ENCODE measurements at places on chromosomes 12 and 14.

GRCh38 chr14:38208618-38209562 is 1.2 kb downstream of the SSTR1 start:
- no peak for DNase-seq

GRCh38 chr12:1978078-1978862 is 26.0 kb downstream of the DCP1B start:
- no peak for DNase-seq

DNA sequence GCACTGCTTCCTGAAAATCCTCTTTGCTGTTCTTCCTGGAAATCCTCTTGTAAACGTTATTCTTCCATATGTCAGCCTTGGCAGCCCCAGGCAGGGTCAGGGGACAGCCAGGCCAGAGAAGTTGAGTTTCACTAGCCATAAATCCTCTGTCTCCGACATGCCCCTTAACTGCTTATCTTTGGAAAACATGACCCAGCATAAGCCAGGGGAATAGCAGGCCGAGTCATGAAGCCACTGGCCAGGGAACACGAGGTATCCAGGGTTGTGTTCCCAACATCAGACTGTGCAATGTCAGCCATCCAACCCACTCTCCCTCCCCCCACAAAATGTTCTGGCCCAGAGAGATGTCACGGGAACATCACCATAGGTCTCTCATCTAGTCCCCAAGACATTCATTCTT is 453.9 kb downstream of the MED13L start:
- DNase-seq, result no peak

GRCh38 chr14:32006263-32007110 is 70.6 kb upstream of the ARHGAP5 start:
- no peak for DNase-seq

GRCh38 chr12:87217491-87217890 is 811.7 kb downstream of the C12orf50 start:
- DNase-seq, result no peak

DNA sequence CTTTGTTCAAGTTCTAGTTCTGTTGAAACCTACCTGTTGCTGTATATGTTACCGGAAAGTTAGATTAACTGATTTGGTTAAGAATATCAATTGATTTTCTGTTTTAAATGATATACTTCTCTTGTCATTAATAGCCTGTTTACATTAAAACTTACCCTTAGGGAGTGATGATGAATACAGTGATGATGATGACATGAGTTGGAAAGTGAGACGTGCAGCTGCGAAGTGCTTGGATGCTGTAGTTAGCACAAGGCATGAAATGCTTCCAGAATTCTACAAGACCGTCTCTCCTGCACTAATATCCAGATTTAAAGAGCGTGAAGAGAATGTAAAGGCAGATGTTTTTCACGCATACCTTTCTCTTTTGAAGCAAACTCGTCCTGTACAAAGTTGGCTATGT is 33.0 kb downstream of the CAND1 start:
- DNase-seq, result no peak

DNA sequence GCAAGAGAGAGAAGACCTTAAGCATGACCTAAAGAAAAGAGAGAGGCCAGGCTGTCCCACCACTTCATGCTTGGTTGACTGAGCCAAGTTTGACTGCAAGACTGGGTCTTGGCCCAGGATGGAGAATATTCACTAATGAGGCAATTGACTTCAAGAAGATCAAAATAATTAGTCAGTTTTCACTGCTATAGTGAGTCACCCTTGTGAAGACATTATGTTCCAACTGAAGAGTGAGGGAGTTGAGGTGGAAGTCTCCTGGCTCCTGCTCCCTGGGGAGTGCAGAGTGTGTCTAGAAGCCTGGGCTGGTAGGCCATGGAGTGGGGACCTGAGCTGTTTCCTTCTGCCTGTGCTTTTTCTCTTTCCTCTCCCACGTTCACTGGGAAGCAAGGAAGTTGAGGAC is 117.6 kb downstream of the CACNA1C start:
- DNase-seq, result no peak

DNA sequence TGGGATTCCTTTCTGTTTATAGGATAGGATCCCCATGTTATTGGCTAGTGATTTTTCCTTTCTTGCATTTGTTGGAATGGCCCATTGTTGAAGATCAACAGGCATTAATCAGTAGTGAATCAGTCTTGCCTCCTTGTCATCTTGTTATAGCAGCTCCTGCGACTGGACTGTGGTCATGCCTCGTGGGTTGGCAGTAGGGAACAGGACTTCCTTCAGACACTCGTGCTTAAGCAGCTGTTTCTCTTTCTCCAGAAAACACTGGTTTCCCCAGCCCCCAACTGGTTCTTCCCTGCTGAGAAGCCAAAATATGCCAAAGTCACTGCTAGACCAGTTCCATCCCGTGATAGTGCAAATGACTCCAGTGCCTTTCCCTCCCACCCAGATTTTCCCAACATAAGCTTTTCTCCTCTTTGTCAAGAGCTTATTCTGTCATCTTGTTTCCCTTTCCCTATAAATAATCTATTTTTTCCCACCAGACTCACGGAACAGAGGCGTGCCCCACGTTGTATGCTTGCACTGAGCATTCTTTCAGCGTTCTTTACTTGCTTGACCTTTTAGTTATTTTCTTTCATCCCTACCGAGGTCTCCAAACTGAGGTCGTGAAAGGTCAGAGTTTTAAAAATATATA is 83.5 kb downstream of the SAMD4A start:
- DNase-seq, result peak; percentile 50

- DNase-seq, result no peak
These were observed 451.6 kb downstream of the RGS6 start for GRCh38 chr14:72383865-72384264.

DNA sequence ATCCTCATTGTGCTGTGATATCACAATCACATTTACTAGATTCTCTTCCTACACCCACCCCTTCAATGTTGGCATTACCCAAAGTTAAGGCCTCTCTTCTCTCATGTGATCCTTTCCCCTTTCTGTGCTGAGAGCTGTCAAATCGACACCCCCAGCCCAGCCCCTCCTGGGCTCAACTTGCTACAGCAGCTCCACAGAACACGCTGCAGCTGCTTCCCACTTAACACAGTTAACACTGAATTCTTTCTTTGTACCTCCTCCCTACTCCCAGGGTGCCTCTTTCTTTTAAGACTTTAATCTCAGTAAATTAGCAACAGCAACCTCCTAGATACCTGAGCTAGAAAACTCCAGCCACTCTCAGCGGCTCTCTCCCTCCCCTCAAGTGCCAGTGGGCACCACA is 17.8 kb downstream of the SPTB start:
- DNase-seq, result no peak

DNA sequence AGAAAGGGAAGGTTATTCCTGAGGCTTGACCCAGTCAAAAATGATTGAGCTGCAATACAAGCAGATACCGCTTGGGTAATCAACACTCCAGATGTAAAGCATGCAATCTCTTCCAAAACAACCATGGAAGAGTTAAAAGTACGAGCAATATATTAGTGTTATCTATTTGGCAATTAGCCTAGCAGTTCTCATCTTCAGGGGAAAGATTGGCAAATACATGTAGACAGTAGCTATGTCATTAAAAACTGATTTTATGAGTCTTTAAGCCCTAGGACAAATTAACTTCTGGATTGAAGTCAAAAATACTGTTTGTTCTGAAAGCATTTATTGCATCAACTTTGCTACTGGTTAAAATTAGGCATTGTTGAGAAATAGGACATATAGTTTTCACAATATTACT is 9.3 kb upstream of the GYS2 start:
- no peak for DNase-seq

GRCh38 chr14:49464885-49465284 is 121.3 kb downstream of the RPS29 start:
- no peak for DNase-seq

DNA sequence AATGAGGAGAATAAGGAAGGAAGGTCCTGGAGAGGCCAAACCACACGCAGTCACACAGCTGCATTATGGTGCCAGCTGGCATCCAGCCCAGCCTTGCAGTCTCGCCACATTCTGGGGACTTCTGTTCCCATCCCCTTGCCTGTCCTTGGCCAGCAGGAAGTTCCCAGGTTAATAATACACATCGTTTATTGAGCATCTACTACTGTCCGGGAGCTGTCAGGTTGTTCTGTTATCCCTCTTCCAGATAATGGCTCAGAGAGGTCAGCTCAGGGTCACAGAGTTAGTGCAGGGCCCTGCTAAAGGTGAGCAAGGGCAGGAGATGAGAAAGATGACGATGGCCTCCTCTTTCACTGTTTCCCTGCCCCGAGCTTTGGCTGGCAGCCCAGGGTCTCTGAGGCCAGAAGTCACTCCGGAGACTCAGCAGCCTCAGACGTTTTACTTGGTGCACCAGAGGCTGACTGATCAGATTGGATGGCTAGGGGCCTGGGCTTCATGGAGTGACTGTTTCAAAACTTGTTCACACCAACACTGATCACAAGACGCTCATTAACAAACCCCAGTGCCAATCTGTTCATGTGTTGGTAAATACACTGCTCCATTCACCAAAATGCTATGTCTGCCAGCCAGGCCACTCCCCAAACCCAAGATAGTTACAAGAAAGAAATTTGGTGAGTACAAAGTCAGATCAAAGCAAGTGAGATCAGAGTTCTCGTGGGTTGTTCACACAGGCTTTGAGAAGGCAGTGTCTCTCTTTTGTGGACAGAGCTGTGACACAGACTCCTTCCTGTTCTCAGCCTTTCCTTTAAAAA is 79.2 kb downstream of the B4GALNT3 start:
- DNase-seq, result peak; percentile 29

DNA sequence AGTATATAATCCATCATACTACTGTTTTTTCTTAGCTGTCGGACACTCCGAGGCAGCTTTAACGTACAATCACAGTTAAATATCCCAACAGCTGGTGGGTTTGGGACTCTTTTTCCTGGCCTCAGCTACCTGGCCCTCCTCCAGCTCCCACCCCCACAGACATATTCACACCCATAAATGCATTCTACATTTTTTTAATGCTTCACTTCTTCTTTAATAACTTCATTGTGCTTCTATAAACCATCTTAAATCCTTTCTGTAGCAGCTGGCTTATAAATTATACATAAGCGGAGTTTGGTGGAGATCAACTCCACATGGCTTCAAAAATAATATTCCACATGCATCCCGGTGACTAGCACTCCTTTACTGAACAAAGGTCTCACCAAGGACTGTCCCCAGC is 33.3 kb downstream of the TDG start:
- no peak for DNase-seq

DNA sequence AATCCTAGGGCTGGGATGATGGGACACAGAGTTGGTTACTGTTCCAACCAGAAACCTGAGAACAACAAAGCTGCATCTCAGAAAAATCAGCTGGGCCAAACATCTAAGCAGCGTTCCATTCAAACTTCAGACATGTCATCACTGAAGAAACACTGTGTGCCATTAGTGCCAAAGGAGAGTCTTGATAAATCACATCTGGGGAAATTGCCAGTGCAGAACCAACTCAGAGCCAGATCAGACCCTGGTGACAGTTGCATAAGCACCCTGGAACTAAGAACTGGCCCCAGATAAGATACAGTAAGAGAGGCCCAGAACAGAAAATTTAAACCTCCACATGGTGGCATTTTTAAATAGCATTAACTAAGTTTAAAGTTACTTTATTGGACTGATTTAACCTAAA is 482.8 kb downstream of the PRKD1 start:
- no peak for DNase-seq

GRCh38 chr12:102095677-102096263 is 24.1 kb downstream of the NUP37 start:
- no peak for DNase-seq

DNA sequence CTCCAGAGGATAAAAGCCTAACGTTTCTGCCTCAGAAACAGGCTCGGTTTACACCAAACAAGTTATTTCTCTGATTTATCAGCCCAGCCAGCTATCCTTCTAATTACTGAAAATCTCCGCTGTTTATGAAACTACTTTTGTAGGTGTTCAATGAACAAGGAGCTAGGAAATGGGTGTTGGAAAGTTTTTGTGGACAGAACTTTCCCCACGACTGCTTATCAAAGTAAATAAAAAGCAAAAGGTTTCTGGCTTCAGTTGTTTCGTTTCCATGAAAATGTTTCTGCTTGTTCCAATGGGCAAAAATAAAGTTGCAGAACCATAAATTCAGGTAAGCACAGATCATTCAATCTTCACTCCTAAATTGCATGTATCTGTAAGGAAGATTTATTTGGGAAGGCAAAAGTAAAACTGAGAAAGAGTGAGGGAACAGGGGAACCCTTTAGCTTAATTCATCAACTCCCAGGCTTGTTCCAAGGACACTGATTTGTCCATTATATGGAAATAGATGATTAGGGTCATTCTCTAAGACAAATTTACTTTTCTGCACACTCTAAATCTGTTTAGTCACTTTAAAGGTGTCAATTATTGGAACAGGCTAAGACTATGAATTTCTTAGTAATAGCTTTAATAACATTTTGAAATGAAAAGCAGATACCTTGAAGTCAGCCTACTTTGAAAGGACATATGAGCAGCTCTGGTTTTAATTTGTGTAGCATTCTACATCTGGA is 175.9 kb upstream of the CDKN3 start:
- DNase-seq, result no peak

- no peak for DNase-seq
These were observed 10.3 kb downstream of the KRT85 start for GRCh38 chr12:52356762-52357580.

- DNase-seq, result no peak
These were observed 293 bp downstream of the IFI27L1 start for GRCh38 chr14:94081386-94081820.

- DNase-seq, result no peak
These were observed 743.4 kb downstream of the RPS29 start for GRCh38 chr14:48842785-48843184.

GRCh38 chr14:67016856-67017255 is 172.4 kb upstream of the GARIN2 start:
- no peak for DNase-seq

DNA sequence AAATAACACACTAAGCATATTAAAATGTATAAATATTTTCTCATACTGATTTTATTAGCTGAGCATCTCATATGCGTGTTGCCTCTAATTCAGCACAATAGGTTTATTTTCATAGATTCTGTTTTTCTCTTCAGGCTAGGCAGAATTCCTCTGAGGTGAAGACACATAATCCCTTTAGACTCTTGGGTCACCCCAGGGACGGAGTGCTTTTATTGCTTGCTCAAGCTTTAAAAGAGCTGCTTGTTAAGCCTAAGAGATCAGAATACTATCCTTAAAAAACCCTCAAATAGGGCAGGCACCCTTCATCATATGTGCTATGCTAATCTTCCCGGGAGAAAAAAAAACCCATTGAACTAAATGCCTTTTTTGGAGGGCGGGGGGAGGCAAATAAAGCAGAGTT is 390.1 kb downstream of the KCNH5 start:
- DNase-seq, result no peak

GRCh38 chr12:80199931-80200330 is 100.6 kb downstream of the OTOGL start:
- DNase-seq, result no peak

GRCh38 chr14:96349286-96350075 is 13.7 kb downstream of the ATG2B start:
- DNase-seq, result no peak

Measured in substantia nigra (tissue), 51 donors.